ENCODE measurements at places on chromosomes 12 and 14.

GRCh38 chr12:110845339-110845682 is 1.5 kb upstream of the CCDC63 start:
- no peak for DNase-seq

DNA sequence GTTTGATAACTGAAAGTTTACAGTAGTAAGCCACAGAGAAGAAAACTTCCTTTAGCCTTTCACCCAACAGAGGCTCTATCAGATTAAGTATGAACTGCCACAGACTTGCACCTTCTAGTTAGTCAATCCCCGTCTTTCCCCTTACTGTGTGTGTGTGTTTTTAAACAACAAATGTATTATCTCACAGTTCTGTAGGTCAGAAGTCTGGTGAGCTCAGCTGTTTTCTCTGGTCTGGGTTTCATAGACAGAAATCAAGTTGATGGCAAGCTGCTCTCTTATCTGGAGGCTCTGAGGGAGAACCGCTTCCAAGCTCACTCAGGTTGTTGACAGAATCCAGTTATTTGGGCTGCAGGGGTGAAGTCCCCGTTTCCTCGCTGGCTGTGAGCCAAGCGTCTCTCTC is 320.5 kb downstream of the PRKD1 start:
- no peak for DNase-seq

DNA sequence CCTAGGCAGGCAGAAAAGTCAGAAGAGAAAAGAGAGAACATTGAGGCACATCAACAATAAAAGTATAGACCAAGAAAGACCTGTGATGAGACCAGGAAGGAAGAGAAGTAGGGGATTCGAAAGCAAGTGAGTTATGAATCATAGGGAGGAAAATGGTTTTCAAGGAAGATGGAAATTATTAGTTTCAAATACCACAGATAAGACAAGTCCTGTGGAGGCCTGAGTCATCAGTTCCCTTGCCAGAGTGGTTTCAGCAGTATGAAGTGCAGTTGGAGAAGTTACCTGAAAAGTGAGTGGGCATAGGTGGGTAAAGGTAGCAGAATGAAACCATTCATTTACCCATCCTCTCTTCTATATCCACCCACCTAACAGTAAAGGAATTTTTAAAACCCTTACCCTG is 25.2 kb upstream of the TSPAN8 start:
- DNase-seq = no peak

- no peak for DNase-seq
Observed at GRCh38 chr12:29103539-29103974, 45.5 kb upstream of the FAR2 start.

GRCh38 chr14:96792003-96792402 is 5.2 kb upstream of the VRK1 start:
- DNase-seq = no peak

DNA sequence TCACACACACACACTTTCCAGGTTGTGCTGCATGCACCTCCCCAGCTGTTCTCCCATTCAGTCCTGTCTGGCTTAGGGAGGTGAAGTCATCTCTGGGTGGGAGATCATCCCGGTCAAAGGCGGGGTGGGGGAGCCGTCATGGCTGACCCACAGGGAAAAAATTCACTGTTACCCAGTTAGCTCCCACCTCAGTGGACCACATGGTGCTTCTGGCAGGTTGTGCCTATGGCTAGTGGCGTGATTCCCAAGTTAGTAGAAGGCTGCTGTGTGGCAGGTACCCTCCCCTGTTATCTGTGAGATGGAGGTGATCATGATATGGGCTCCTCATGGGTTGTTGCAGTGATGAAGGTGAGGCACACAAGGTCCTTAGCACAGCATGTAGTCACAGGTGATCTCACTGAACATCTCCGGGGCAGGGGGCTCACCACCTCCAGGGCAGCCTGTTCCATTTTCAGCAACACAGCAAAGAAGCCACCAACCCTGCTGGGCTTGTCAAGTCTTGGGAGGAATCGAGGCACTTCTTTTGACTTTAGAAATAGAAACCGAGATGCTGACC is 154.9 kb upstream of the CCND2 start:
- no peak for DNase-seq

DNA sequence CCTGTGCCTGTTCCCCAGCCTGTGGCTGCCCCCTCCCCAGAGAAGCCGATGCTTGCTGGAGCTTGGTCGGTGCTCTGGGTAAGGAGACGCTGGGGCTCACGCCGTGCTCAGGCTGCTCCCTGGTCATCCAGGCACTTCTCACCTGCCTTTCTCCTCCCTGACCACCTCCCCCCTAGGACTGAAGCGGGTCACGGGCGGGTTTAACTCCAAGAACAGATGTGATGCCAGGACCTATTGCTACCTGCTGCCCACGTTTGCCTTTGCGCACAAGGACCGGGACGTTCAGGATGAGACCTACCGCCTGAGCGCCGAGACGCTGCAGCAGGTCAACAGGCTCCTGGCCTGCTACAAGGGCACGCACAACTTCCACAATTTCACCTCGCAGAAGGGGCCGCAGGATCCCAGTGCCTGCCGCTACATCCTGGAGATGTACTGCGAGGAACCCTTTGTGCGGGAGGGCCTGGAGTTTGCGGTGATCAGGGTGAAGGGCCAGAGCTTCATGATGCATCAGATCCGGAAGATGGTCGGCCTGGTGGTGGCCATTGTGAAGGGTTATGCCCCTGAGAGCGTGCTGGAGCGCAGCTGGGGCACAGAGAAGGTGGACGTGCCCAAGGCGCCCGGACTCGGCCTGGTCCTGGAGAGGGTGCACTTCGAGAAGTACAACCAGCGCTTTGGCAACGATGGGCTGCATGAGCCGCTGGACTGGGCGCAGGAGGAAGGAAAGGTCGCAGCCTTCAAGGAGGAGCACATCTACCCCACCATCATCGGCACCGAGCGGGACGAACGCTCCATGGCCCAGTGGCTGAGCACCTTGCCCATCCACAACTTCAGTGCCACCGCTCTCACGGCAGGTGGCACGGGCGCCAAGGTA is 8.4 kb upstream of the EP400 start:
- no peak for DNase-seq

DNA sequence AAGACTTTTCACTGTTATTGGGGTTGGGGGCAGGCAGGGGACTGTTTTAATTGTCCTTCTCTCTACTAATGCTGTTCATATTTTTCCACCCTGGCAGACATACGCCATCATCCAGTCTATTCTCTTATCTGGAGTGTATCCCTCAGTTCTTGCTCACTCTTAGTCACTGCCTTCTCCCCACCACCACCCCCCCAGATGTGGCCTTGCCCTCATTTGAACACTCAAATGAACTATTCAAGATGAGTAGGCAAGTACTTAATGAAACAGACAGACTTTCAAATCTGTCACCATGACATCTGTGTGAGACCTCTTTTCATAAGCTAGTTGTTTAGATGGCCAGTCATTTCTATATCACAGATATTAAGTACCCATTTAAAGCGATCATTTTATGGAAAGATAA is 10.1 kb downstream of the NUDT4 start:
- DNase-seq = no peak

DNA sequence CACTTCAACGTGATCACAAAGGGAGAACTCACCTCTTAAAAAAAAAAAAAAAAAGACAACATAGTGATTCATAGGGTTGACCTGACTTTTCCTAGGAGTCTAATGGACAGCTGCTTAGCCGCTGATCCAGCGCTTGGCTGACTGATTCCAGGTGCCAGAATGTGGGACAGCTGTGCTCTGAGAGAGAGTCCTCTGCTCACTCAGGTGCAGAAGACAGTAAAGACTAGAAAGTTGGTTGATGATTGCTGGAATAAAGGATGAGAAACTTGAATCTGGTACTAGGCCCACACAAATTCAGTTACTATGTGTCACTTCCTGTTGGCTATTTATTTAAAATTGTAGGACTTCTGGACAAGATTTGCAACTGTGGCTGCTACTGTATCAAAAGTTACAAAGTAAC is 229.4 kb downstream of the CHST11 start:
- no peak for DNase-seq

DNA sequence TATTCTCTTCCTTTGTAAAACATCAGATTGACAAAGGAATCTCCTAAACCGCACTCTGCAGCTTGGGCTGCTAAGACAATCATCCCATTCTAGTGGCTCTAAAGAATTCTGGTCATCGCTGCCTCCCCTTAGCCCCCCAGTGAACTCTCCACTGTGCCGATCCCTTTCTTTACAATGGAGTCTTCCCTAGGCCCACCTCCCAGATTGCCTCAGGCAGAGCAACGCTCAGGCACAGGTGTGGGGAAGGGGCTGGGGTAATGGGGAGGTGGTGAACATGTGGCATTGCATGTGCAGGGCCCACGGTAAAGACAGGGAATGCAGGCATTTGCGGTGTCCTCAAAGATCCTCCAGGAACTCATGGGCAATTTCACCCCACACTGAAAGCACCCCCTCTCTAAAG is 86.3 kb downstream of the PLEKHG3 start:
- no peak for DNase-seq

DNA sequence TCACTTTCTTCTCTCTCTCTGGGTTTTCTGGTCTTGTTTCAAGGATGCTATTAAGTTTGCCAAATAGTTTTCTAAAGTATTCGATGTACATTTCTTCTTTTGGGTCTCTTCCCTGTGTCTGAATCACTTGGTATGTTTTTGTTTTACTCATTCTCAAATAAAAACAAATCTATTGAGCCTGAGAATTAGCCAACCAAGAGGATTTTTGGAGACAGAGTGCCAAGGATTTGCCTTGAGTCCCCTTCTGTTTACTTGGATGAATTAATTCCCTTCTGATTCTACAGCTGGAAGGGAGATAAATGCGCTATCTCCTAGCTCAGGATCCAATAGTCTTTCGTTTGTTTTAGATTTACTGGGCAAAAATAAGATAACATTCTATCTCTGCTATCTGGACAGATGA is 255.5 kb downstream of the SYT10 start:
- DNase-seq = no peak

DNA sequence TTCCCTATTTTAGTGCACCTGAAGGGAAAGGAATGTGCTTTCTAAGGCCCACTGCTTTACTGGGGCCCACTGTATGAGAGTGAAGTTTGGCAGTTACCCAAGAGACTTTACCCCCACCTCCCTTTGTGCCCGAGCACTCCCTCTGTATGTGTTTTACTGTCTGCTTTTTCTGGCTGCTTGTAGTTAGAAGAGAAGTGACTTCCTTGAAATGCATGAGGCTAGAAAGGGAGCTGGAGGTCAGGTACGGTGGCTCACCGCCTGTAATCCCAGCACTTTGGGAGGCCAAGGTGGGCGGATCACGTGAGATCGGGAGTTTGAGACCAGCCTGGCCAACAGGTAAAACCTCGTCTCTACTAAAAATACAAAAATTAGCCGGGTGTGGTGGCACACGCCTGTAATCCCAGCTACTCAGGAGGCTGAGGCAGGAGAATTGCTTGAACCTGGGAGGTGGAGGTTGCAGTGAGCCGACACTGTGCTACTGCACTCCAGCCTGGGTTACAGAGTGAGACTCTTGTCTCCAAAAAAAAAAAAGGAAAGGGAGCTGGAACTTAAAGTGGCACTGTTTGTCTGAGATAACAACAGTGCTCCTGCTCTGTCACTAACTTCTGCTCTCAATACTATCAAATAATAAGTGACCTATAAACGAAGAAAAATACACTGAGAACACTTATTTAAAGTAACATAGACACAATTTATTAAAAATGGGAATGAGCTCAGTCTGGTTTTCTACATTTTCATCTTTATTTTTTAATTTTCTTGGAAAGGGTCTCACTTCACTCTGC is 5.8 kb downstream of the TRIP11 start:
- DNase-seq = no peak

- no peak for DNase-seq
Observed at GRCh38 chr14:22533057-22533704, 55.8 kb downstream of the DAD1 start.

- no peak for DNase-seq
Observed at GRCh38 chr12:131927110-131928079, 1.7 kb upstream of the PUS1 start.

DNA sequence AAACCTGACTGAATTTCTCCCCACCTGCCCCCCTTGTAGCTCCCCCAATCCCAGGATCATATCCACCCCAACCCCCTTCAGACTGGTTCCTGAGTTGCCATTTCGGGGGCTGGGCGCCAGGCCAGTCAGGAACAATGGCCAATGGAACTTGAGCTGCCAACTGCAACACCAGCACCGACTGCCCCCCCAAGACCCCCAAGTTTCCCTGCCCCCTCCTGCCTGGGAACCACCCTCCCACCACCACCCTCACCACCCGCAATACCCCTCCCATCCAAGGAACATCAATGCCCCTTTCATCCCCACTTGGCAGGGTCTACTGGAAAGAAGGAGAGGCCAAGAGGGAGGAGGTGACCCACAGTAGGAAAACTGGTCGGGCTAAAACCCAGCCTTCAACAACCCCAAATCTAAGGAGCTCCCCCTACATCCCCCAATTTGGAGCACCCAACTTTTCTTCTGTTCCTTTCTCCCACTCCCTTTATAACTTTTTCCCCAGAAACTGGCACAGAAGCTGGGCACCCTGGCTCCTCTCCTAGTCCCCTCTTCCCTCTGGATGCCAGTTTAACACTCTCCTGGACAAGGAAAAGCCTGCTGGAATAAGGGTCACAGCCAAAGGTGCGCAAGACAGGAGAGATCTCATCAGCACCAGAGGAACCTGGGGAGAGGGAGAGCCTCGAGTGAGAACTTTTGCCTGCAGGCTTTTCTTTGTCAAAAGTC is 1.6 kb upstream of the NDRG2 start:
- no peak for DNase-seq

DNA sequence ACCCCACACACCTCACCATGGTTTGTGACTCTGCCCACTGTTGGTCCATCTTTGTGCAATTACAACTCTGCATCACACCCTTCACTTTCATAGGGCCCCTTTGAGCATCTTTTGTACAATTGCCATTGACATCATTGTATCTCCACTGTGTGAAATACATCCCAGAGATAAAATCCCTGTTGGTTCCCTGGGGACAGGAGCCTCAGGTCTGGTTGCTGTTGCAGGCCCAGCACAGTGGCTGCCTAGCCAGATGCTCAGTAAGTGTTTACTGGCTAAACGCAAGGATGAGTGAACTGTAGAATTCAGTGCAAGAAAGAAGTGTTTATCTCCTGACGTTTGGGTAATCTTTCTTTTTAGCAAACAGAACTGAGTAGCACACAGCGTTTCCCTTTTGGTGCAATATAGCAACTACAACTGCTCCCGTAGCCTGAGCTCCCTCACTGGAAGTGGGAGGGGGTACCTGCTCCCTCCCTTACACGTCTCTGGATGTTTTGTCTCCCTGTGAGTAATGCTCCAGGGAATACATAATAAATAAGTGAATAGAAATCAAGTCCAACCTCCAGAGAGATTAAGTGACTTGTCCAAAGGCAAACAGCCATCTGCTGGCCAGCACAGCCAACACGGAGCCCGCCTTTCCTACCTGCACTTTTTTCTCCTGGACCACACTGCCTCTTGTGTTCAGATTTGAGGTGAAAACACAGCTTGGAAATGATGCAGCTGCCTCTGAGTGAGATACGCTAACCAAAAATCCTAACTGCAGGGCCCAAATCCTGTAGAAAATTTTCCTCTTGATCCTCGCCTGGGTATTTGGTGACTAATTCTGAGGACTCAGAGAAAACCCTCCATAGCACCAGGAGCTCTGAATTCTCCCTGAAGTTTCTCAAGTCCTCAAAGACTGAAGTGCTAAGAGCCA is 27.4 kb downstream of the GALNT16 start:
- DNase-seq = no peak

GRCh38 chr12:132044661-132045412 is 95.1 kb downstream of the EP400 start:
- DNase-seq = no peak

All from stimulated activated CD4-positive, alpha-beta T cell treated with anti-CD3 and anti-CD28 coated beads, Interleukin-1b, Interleukin-23, amount 100 ng/mL, for 1 hour (primary cell).